ENCODE measurements at places on chromosomes 7 and 10.

- no peak for DNase-seq
Measured at GRCh38 chr10:93085272-93085859, 11.7 kb downstream of the CYP26A1 start.

- no peak for DNase-seq
Measured at GRCh38 chr7:50656141-50656895, 91.1 kb upstream of the DDC start.

DNA sequence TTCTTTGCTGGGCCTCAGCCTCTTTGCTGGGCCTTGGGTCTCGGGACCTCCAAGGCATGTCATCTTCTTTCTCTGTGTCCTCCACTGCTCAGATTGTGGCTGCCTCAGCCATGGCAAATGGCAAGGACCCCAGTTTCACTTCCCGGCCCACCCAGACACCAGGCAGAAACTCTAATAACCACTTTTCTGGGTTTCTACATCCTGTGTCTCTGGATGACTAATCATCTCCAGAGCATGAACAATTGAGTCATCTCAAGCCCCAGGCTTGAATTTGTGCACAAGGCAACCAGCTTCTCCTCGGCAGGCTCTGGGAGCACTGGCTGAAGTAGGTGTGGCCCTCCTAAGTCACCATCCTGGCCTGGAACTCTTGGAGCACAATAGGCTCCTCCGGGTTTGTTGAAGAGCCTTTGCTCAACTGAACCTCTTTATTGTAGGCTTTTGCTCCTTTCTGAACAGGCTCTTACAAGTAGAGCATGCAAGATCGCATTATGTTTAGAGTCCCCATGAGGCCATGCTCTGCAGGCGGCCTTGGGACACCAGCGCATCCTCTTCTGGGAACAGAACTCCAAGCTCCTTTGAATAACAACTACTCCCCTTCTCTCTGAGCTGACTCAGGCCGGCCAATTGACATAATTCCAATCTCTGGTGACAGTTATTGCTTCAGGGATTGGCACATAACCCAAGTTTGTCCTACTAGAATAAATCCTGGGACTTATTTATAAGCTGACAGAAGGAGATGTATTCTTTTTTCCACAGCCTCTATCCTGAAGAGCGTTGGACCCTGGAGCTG, 218.1 kb downstream of the WDR11 start:
- DNase-seq, result no peak

- DNase-seq, result no peak
Measured at GRCh38 chr7:37930226-37930948, 9.9 kb downstream of the EPDR1 start.

- no peak for DNase-seq
Measured at GRCh38 chr10:73207883-73208282, 39.2 kb downstream of the DNAJC9 start.

GRCh38 chr7:105837765-105838626, 38.4 kb downstream of the ATXN7L1 start:
- peak; percentile 85 for DNase-seq

DNA sequence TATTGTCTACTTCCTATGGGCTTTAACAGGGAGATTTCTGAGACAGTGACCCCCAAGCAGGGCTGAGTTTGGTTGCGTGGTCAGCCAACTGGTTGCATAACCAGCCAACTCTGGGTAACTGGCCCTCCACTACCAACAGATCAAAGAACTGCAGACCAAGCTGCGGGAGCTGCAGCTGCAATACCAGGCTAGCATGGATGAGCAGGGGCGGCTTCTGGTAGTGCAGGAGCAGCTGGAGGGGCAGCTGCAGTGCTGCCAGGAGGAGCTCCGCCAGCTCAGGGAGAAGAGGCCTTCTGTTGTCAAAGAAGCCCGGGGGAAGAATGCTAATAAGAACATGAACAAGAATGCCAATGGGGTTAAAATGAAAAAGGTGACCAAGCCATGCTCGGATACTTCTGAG, 15.7 kb upstream of the FLNC start:
- DNase-seq, result no peak

- no peak for DNase-seq
Measured at GRCh38 chr7:50724526-50725520, 57.9 kb downstream of the GRB10 start.

- no peak for DNase-seq
Measured at GRCh38 chr7:87328281-87328680, 17.2 kb upstream of the CROT start.

DNA sequence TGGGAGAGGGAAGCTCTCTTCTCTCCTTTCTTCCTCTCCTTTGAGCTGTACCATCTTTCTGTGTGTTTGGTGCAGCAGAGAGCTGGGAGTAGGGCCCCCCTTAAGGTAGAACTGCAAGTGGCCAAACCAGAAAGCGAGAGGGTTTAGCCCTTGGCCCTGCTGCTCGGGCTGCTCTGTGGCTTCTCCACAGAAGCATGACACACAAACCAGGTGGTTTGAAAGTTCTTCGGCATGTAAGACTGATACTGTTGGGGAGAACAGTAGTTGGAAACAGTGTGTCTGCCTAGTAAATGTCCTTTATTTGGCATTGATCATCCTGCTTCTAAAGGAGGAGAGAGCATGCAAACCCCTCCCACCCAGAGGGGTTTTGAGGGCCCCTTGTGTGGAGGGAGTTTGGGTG, 277.8 kb downstream of the CELF2 start:
- no peak for DNase-seq

DNA sequence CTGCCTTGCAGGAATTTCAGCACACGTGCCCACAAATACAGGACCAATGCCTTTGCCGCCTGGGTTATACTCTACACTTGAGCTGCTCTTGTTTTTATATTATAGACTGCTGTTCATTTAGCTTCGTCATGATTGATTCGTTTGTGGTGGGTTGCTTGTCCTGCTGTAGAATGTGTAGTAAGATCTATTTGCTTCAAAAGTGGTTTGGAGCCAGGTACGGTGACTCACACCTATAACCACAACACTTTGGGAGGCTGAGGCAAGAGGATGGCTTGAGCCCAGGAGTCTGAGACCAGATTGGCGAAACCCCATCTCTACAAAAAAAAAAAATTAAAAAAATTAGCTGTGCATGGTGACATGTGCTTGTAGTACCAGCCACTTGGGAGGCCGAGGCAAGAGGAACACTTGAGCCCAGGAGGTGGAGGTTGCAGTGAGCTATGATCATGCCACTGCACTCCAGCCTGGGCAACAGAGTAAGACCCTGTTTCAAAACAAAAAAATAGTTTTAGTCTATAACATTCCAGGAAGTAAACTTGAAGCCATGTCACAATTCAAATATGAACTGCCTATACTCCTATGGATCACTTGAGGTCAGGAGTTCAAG, 9.0 kb upstream of the RHBDD2 start:
- no peak for DNase-seq

- DNase-seq, result no peak
Measured at GRCh38 chr7:37491919-37492694, 43.4 kb upstream of the ELMO1 start.

- DNase-seq, result no peak
Measured at GRCh38 chr7:32051128-32051527, 19.1 kb downstream of the PDE1C start.

DNA sequence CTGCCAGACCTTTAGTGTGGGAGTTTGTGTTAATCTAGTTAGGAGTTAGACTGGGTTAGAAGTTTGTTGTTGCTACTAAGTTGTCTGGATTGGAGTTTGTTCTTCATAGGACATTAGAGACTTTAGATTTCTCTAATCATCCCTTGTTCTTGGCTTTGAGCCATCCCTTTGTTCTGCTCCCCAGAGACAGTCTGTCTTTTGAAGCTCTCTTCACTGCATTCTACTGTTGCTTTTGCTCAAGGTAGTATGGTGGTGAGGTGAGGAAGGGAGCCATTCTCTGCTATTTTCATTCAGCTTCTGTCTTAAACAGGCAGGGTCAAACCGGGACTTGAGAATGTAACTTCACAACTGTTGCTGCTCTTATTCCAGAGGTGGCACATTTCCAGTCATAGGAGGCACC, 10.4 kb upstream of the TARP start:
- no peak for DNase-seq

GRCh38 chr10:79976999-79977398, 28.1 kb upstream of the SFTPD start:
- no peak for DNase-seq

DNA sequence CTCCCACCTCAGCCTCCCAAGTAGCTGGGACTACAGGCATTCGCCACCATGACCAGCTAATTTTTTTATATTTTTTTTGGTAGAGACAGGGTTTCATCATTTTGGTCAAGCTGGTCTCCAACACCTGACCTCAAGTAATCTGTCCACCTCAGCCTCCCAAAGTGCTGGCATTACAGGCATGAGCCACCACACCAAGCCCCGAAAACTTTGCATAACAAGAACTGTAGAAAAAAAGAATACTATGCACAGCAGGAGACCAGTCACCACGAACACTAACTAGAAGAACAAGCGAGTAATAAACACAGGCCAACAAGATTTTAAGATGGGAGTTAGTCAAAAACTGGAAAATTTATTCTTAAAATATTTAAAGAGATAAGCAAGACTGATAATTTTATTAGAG, 447.0 kb downstream of the ETV1 start:
- no peak for DNase-seq

GRCh38 chr7:137036768-137037167, 168.3 kb downstream of the CHRM2 start:
- no peak for DNase-seq

DNA sequence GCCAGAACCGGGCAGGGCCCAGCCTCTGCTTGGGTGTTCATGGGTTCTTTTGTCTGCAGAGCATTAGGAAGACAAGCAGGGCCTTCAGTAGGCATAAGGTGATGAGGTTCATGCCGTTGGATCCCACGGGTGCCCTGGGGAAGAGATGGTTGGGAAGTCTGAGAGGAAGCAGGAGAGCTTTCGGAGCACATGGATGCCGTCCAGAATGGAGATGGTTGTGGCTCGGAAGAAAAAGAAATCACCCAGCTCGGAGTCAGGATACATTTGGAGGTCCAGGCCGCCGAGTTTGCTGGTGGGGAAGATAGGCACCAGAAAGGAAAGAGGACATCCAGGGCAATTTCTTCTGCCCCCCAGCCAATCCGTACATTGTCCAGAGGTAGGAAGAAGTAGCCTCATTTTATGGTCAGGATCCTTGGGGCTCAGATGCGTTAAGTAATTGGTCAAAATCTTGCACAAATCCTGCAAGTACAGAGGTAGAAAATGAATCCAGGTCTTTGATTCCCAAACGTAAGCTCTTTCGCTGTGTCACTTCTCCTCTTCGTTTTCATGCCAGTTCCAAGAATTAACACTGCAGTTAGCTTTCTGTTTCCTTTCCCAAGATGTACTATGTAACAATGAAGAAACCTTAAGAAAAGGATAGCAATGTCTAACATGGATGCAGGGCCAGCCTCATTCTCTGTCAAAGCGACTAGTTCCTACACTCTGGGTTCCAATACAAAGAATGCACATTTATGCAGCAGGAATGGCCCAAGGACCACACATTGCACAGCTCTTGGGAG, 147.8 kb upstream of the KLF6 start:
- DNase-seq, result no peak

- no peak for DNase-seq
Measured at GRCh38 chr7:16136896-16137295, 284.4 kb downstream of the CRPPA start.

GRCh38 chr10:6721480-6721879, 141.4 kb upstream of the PRKCQ start:
- no peak for DNase-seq

GRCh38 chr10:91689731-91690168, 56.9 kb upstream of the PPP1R3C start:
- DNase-seq, result no peak

GRCh38 chr10:24617771-24618396, 105.8 kb downstream of the ARHGAP21 start:
- no peak for DNase-seq

GRCh38 chr7:127629268-127629854, 11.4 kb upstream of the PAX4 start:
- peak; percentile 9 for DNase-seq

DNA sequence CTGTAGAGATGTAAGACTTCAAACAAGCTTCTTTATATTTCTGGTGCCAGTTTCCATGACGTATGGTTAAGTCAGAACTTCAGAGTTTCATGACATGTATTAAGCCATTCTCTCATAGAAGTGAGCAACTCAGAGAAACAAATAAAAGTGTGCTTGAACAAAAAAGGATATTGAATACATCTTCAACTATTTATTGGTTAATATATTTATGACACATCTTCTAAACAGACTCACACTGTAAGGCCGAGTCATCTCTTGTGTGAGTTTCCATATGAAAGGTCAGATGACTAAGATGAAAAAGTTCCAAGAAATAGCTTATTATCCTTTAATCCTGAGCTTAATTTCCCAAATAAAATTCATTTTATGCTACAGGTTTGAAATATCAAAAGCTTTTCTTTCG, 105.5 kb upstream of the CSTF2T start:
- DNase-seq, result no peak

DNA sequence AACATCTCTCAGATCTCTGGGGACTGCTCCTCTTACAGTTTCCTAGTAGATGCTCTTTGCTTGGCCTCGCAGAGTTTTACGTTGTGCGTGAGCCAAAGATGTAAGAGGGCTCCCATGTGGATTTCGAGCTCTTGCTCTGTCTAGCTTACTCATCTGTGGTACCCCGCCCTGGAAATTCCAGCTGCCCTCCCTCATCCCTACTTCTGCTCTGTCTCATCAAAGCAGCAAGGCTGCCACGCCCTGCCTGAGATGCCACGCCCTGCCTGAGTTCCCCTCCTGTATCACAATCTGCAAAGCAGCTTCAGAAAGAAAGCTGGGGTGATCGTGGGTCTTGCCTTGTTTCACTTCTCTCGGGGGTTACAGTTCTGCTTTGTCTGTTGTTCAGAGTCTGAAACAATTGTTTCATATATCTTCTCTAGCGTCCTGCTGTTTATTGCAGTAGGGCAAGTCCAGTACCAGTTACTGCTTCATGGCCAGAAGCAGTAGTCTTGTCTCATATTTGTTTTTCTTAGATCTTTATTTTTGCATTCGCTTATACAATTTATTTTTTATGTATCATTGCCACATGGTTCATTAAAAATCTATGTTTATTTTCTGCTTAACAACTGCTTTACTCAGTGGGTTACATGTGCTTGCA, 36.1 kb upstream of the CCNY start:
- no peak for DNase-seq

GRCh38 chr7:92293896-92294590, 48.3 kb downstream of the ANKIB1 start:
- no peak for DNase-seq

DNA sequence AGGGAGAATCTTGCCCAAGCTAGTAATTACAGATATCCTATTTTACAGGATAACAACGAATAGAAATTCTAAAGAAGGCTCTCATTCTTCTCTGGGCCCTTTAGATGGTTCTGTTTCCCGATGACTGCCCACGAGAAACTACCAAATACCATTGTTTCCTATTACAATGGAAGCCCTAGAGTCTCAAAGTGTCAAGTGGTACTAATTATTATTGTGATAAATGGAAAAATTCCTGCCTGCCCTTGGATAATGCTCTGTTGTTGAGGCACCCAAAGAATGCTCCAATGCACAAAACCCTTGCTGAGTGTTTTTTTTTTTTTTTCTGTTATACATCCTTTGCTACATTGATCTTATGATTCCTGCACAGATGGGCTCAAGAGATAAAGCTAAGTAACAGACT, 504.5 kb downstream of the XPNPEP1 start:
- DNase-seq, result no peak

DNA sequence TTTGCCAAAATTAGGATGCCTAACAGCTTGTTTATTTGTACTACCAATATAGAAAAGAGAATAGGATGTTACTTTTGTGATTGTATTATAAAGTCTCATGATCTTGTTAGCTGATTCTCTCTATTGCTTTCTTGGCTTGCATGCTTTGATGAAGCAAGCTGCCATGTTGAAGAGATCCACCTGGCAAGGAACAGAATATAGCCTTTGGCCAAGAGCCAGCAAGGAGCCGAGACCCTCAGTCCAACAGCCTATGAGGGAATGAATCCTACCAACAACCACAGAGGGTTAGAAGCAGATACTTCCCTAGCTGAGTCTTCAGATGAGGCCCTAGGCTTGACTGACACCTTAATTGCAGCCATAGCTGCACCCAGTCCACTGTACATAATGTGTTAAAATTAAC, 41.2 kb downstream of the NEUROD6 start:
- no peak for DNase-seq
